ENCODE measurements at places on chromosomes 12 and 14.

GRCh38 chr12:104387190-104387589, 69.6 kb upstream of the CHST11 start:
- no peak for DNase-seq

GRCh38 chr14:100129161-100129589, 30.3 kb downstream of the DEGS2 start:
- no peak for DNase-seq

DNA sequence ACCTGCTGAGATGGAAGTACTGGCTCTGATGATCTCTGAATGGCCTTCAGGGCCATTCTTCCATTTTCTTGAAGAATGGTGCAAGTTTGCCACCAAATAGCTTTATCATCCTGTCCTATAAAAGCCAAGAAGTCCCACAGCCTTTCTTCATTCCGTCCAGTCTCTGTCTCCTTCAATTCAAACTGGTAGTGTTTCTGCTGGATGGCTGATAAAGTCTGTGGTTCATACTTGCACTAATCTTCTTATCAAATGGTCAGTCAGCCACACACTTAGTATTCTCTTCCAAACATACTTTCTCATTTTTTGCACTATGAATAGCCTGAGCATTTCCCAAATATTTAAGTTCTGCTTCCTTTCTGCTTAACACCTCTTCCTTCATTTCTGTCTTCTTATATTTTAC, 39.4 kb upstream of the BEGAIN start:
- DNase-seq, result no peak

- DNase-seq, result no peak
These were observed 5.6 kb upstream of the ADGRD1 start for GRCh38 chr12:130948136-130948535.

- DNase-seq, result no peak
These were observed 60.9 kb upstream of the GPATCH2L start for GRCh38 chr14:76090616-76091391.

DNA sequence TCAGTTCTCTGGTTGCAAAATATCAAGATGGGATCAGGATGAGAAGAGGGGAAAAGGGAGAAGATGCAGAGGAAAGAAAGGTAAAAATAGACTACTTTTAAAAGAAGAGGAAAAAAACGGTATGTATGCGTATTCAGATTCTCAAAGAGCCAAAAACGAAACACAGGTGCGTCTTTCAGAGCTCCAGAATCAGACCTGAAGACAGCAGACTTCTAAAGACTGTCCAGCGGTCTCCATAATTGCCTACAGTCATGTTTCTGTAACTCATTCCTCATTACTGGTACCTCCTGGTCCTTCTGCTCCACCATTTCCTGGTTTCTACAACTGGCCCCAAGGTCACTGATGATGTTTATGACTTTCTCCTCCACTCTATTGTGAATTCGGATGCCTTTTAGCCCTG, 12.4 kb upstream of the KCNA5 start:
- no peak for DNase-seq

DNA sequence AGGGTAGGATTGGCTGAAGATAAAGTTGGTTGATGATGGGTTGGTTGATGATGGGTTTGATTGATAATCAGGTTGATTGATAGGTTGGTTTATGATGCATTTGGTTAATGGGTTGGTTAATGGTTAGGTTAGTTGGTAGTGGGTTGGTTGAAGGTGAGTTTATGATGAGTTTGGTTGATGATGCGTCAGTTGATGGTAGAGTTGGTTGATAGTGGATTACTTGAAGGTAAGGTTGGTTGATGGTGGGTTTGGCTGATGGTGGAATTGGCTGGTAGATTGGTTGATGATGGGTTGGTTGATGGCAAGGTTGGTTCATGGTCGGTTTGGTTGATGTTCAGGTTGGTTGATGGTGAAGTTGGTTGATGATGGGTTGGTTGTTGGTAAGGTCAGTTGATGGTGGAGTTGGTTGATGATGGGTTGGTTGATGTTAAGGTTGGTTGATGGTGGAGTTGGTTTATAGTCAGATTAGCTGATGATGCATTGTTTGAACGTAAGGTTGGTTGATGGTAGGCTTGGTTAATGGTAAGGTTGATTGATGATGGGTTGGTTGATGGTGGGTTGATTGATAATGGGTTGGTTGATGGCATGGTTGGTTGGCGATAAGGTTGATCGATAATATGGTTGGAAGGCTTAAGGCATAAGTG, 146.4 kb downstream of the ADGRD1 start:
- DNase-seq, result no peak

GRCh38 chr12:127496255-127496654, 770.7 kb upstream of the TMEM132C start:
- no peak for DNase-seq

DNA sequence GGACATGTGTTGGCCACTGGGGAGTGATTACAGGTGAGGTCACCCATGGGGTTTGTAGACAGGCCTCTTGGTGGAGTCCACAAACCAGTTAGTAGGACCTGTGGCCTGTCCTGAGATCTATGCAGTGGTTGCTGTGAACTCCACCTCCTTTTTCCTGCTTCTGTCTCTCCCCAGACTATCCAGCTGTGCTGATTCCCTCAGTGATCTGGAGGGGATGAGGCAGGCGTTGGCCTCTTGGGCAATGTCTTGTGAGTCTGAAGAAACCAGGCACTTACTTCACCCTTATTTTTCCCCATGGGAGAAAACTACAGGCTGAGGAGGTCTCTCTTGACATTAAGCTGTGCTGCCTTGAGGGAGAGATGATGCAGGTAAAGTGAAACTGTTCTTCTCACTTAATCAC, 257.2 kb upstream of the PRICKLE1 start:
- no peak for DNase-seq

GRCh38 chr12:27537855-27538675, 14.1 kb downstream of the PPFIBP1 start:
- no peak for DNase-seq

DNA sequence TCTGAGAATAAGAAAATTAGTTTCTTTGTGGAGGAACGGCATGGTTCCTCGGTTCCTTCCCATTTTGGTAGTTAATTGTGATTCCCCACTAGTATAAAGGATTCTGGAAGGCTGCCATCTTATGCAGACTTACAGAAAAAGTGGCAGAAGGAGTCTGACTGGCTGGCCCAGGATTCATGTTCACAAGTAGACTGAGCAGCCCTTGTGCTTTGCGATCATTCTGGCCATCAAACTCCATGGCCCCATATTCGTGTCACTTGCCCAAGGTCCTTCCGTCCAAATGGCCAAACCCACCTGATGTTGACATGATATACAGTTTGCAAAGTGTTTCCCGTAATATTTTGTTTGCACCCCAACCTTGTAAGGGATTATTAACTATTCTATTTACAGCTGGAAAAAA, 297.2 kb upstream of the AMIGO2 start:
- DNase-seq, result no peak

GRCh38 chr14:58881433-58881832, 243.7 kb downstream of the DACT1 start:
- no peak for DNase-seq

DNA sequence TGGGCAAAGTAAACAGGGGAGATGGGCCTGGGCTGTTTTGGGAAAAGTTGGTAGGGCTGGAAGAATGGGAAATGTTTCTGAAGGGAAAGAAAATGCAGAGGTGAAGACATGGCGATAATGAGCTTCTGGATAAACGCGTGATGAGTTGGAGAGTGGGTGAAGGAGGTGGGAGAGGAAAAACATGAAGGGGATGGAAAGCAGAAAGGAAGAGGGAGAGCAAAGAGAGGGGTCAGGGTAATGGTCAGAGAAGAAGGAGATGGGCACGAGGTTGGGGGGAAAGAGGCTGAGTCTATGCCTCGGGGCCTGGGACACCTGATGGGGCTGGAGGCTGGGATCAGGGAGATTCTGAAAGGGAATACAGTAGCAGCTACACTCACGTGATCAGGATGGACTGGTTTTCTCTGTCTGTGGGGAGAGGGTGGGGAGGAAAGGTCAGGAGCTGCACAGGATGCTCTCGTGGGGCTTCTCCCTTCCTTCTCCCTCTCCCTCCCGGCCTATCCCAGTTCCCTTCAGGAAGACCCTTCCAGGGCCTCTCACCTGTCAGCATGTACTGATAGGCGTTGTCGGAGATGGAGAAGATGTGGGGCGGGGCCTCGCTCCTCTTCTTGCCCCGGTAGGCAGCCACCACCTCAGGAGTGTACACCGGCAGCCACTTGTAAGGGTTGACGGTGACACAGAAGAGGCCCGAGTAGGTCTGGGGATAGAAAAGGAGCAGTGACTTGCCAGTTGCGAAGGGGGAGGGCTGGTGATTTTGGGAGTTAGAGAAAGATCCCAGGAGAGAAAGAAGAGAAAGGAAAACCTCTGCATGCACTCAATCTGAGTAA, 3.1 kb downstream of the MYH7 start:
- no peak for DNase-seq

DNA sequence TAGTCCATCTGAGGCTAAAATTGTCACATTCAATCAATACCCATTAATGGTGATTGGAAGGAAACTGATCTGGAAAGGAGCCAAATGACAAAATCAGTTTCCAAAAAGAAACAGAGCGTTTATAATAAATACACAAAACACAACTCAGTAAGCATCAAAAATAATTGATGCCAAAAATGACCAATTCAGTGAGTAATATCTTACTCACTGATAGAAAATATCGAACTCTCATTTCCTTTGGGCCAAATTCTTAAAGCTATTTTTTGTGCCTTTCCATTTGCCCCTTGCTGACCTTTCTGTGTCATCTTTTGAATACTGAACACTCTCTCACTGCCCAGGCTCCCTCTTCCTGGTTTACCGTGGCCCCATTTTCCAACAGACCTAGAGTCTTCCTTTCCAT, 22.5 kb upstream of the ATP2B1 start:
- no peak for DNase-seq

- DNase-seq, result no peak
These were observed 75.0 kb upstream of the DYRK2 start for GRCh38 chr12:67573566-67573965.

DNA sequence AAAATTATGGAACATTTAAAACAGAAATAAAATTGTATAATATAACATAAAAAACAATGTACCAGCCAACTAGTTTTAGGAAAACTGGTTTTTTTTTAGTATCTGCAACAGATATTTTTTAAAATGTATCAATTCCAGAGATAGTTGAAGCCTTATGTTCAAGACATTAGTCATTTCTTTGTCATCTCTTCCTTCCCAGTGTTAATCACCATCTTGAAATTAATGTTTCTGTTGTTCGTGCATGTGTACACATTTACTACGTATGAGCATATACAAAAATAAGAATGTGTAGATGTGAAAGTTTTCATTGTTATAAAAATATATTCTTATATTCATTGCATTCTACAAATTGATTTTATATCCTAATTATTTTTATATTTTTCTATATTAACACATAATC, 1062.1 kb downstream of the SLC6A15 start:
- no peak for DNase-seq

DNA sequence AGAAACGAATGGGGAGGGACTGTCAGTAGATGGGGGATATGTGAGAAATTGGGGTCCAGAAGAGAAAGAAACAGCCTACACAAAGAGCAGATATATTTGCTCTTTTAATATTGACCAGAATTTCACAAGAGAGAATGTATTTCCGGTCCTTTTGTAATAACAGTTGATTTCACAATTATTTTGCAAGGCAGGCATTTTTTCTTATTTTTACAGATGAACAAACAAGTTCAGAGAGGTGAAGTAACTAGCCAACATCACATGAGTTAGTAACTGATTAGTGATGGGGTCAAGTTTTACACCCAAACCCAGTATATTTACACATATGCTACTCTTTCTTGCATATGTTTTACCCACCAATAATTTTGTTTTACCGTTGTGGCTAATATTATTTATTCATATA, 188.2 kb downstream of the NAV3 start:
- DNase-seq, result no peak

GRCh38 chr12:94147991-94148738, at the start of gene PLXNC1:
Gene PLXNC1 (plus strand): TSS chr12:94148577. CDS start chr12:94148972, 395 bp downstream.
- no peak for DNase-seq

DNA sequence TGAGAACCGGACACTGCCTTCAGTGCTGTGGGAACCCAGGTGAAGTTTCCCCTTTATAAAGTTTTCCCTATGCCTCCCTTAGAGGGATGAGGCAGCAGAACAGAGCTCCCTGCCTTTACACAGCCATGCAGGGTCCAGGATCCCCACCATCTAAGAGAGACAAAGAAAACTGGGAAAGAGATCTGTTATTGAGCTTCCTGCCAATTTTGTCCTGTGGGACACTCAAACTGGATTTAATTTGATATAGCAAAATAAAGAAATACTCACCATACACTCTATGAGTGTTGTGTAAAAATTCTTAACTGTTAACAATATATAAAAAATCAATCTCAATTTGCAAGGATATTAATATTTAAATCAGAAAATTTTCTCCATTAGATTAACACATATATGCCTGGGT, 69.9 kb downstream of the DRAM1 start:
- no peak for DNase-seq

GRCh38 chr12:10214136-10214894, 1.6 kb downstream of the GABARAPL1 start:
- peak; percentile 32 for DNase-seq

DNA sequence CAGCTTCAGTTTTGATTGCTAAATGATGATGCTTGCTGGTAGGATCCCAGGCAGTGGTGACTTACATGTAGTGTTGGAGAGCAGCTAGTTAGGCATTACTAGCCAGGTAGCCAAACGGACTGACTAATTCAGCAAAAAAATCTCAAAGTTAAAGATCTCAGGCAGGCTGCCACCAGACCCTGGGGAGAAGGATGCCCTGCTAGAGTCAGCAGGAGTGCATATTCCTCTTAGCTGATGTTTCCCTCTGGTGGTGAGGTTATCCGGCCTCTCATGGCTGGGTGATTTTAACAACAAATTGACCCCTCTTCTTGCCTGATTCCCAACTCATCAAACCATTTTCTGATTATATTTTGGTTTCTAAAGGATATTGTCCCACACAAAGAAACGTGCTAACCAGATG, 2.8 kb downstream of the EFS start:
- no peak for DNase-seq

- DNase-seq, result no peak
These were observed 7.3 kb upstream of the ITFG2 start for GRCh38 chr12:2805143-2805520.

DNA sequence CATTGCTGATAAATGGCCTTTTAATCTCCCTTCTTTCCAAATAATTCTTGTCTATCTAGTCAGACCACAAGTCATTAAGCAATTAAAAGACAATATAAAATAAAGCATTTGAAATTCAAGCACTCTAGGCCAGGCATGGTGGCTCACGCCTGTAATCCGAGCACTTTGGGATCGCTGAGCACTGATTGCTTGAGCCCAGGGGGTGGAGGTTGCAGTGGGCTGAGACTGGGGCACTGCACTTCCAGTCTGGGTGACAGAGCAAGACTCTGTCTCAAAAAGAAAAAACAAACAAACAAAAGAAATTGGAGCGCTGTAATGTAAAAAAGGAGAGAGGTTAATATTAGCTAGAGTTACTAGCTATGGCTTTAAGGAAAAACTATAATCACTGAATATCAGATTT, 30.5 kb upstream of the CSRP2 start:
- DNase-seq, result no peak
